ENCODE measurements at places on chromosomes 2 and 18.

- no peak for DNase-seq
These were observed 651 bp downstream of the STK17B start for GRCh38 chr2:196170606-196171247.

DNA sequence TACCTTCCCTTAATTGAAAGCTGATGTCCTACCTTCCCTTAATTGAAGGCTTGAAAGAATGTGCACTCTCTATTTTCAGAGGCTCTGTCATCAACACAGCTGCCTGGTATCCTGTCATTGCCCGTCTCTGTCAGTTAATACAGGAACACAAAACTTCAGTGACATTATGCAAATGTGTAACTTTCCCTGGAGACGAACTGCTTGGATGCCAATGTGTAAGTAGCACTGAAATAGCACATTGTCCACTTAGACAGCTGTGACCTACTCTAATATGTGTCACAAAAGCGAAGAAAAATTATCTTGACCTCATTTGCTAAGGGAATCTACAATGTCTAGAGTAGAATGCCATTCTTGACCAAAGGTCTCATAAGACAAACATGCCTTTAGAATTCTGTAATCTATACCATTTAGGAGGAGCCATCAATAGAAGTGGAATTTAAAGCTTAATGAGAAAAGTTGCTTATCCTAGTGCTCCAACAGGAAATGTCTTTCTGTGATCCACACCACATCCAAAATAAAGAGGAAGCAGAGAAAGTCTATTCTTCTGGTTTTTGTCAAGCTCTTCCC lies 138.1 kb downstream of the BARD1 start:
- DNase-seq, result no peak

GRCh38 chr2:209145941-209146681 lies 277.7 kb upstream of the MAP2 start:
- no peak for DNase-seq

- no peak for DNase-seq
These were observed 95.9 kb downstream of the EPB41L5 start for GRCh38 chr2:120108749-120109148.
